Umbilical cord (tissue), 2 donors: ENCODE measurements at places on chromosomes 1 and 21.
A peak's percentile ranks its signal among the peaks of the same experiment; 100 is the strongest.

DNA sequence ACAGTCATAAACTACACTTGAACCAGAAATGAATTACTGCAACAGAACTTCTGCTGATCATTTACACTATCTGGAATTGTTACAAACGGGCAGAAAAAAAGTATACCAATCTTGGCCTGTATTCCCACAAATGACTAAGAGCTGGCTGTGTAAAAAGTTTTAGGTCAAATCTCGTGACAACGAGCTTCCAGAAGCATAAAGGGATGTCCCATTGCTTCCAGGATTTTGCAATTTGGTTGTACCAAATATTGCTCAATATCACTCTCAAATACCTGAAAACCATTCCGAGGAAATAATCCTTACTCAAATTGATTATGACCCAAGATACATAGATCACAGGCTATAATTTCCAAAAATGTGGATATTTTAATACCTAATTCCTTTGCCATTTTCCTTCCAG is 175.6 kb downstream of the TBX15 start:
- no peak for DNase-seq

DNA sequence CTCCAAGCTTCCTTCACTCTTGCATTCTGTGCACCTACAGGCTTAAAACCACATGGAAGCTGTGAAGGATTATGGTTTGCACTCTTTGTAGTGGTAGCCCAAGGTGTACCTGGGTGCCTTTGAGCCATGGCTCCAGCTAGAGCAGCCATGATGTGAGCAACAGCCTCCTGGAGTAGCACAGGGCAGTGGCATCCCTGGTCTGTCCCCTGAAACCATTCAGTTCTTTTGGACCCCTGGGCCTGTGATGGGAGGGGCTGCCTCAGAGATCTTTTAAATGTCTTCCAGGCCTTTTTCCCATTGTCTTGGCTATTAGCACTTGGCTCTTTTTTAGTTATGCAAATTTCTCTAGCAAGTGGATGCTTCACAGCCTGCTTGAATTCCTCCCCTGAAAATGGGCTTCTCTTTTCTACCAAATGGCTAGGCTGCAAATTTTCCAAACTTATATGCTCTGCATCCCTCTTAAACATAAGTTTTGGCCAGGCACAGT is 47.4 kb downstream of the CLCA4 start:
- no peak for DNase-seq

DNA sequence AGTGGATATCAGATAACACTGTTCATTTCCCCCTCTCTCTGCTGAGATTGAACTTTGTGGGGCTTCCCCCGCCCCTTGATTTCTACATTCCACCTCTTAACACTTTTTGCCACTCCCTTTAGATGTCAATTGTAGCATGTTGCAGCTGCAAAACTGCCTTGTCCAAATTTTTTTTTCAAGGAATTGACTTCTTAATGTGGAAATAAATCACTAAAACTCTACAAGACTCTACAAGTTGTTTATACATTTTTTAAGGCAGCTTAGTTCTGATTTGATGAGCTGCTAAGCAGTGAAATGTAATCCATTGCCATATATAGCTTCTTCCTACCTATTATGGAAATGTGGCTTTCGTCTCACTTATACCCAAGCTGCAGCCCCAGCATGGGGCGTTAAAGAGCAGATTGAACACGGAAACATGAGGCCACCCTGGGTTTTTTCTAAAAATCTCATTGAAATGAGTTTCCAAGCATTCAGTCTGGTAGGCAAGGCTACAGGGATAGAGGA is 132.2 kb downstream of the SYT2 start:
- DNase-seq, result peak; percentile 87

- DNase-seq, result no peak
These were observed 51.9 kb upstream of the LAX1 start for GRCh38 chr1:203713125-203713524.

- DNase-seq, result peak; percentile 69
These were observed 110.3 kb downstream of the PTPN14 start for GRCh38 chr1:214441119-214441518.

- peak; percentile 66 for DNase-seq
These were observed 27.6 kb downstream of the AGO4 start for GRCh38 chr1:35835398-35835797.

DNA sequence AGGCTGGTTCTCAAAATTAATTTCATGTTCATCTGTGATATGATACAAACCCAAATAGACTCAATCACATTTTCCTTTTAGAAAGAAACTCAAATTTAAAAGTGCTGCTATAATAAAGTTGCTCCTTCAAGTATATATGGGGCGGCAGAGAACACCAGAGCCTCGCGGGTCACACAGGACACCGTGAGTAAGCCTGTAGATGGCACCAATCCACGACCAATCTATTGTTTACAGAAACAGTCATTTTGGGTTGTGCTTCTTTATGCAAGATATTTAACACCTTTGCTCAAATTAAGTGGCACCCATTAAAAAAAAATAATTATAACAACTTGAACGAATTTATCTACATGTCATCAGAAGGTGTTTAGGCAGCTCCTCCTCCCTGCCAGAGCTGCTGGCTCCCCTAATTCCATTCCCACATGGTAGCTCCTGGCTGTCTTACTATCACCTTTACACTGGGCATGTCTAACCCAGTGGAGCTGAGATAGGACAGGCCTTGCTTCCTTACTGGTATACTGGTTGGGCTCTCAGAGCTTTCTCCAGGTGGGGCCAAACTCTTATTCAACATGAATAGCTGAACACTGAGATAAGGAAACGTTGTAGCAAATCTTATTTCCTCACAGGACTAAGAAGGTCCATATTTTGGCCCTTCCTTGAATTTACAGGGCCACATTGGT is 287.0 kb downstream of the SDCCAG8 start:
- DNase-seq, result no peak

- DNase-seq, result no peak
These were observed 14.9 kb downstream of the PLEKHA6 start for GRCh38 chr1:204344665-204345355.

GRCh38 chr1:9078752-9079500 is 9.5 kb upstream of the SLC2A5 start:
- peak; percentile 39 for DNase-seq

DNA sequence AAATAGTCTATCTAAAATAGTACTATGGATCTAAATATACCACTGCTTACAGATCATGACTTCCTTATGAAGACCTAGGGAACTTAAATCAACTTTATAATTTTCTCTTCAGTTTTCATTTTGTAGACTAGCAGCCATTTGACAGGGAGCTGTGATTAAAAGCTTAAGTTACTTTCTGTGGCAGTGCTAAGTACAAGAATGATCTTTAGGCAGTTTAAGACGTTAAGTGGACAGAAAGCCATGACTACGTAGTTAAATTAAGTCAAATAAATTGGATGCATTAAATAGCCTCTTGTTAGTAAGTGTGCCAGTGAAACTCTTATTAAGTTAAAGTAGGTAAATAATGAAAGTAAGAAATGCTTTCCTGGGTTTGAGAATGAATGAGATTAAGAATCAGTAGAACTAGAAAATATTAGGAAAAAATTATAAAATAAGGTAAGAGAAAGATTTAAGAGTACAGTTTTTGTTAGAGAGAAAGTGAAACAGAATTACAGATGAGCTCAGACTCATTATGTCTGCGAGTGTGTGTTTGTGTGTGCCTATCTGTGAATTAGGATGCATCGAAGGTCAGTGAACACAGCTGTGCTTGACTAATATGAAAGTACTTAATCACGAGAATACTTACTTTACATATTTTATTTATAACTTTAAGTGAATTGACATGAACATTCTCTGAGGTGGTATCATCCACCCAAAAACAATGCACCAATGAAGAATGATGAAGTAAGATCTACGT is 336.9 kb downstream of the KCNT2 start:
- no peak for DNase-seq

DNA sequence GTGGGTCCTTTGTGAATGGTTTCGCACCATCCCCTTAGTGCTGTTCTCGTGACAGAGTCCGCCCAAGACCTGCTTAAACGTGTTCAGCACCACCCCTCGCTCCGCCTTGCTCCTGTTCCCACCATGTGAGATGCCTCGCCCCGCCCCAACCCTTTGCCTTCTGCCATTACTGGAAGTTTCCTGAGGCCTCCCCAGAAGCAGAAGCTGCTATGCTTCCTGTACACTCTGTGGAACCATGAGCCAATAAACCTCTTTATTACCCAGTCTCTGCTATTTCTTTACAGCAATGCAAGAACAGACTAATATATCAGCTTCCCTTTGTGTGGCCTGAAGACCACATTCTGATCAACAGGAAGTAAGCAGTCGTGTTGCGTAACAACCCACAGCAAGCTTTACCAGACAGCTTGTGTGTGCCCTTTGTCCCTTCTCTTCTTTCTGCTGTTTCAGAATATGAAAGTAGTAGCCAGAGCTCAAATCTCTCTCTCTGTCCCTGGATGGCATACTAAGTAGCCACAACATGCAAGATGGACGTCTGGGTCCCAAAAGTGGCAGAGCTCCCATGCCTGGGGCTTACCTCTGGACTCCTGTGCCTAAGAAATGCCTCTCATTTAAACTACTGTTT is 14.1 kb downstream of the HENMT1 start:
- DNase-seq, result peak; percentile 51

DNA sequence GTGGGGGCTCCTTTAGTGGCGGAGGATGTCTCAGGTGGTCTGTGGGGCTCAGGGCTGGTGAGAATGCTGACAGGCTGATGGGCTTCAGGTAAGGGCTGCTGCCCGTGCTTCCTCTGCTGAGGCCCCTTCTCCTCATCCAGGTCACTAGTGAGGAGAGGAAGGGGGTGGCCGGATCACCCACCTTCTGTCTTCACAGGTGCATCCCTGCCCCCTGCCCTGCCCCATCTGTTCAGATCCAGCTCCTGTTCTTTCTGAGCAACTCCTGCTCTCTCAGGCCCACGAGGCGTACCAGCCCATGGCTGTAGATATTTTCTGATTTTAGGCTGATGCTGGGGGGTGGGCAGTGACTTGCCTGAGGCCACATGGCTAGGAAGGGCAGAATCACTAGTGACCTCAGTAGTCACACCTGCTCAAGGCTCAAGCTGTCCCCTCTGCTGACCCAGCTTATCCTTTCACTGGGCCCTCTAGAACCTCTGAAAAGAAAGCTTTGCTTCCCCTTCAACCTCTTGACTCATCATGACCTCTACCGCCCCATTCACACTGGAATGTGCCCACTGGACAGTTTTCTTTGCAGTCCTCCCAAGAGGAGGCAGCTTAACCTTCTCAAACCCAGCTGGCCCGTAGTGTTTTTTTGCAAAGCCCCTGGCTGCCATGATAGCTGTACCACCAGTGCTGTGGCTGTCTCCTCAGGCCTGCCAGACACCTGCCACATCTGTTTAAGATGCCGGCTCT is 14.8 kb downstream of the DCST2 start:
- DNase-seq, result no peak

GRCh38 chr1:248853663-248854375 is 5.1 kb downstream of the ZNF692 start:
- no peak for DNase-seq

GRCh38 chr21:44021064-44021463 is 9.0 kb downstream of the TRAPPC10 start:
- no peak for DNase-seq

- DNase-seq, result no peak
These were observed 41.5 kb downstream of the DTL start for GRCh38 chr1:212077028-212077427.

DNA sequence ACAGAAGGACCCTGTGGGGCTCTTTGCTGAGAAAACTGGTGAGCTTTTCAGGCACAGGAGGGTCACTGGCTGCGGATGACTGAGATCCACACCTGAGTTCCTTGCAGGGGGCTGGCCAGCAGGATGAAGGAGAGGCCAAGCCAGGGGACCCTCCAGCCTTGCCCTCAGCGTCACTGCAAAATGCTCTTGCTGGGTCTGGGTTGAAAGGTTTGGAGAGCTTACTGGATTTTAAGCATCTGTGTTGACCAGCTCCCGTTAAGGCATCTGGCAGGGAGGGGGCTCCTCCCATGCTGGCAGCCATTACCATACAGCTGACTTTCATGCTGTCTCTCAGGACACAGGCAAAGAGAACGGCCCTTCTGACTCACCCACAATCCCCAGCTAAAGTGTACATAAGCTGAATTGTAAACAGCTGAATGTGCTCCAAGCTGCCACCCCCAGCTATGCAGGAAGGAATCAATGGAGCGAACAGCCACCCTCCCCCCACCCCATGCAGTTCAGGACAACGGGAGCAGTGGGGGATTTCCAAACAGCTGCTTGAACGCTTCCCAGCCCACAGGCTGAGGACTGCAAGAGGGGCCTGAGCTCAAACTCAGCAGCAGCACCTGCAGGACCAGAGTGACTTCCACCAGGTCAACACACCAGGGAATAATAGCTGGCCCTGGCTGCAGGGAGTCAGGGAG is 21.3 kb upstream of the A3GALT2 start:
- peak; percentile 94 for DNase-seq

GRCh38 chr1:164930241-164930640 is 371.3 kb downstream of the PBX1 start:
- DNase-seq, result no peak

DNA sequence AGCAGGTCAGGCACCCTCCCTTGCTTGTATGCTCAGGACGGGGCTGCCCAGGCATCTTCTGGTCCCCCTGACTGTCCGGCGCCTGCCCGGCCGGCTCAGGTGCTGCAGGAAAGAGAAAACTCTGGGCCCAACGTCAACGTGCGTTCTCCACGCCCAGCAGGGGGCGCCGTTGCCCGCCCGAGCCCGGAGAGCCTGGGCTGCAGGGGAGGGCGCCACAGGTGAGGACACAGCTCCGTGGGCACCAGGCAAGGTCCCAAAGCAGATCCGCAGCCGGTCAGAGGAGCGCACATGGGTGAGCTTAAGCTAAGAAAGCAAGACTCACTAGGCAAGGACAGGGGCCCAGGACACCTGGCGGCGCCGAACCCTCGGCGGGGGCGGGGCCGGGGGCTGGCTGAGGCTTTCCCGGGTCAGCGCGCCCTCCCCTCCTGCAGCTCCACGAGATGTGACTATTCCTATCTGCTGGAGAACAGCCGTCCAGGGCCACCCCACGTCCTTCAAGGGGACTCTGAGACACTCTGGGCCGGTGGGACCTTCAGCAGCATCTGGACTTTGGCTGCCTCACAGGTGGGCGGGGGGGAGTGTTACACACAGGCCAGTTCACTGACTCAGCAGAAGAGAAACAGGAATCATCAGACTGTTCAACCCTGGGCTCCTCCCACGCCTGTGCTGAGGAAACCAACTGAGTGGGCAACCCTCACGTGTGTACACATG is 29.3 kb downstream of the KRTAP10-1 start:
- peak; percentile 15 for DNase-seq

DNA sequence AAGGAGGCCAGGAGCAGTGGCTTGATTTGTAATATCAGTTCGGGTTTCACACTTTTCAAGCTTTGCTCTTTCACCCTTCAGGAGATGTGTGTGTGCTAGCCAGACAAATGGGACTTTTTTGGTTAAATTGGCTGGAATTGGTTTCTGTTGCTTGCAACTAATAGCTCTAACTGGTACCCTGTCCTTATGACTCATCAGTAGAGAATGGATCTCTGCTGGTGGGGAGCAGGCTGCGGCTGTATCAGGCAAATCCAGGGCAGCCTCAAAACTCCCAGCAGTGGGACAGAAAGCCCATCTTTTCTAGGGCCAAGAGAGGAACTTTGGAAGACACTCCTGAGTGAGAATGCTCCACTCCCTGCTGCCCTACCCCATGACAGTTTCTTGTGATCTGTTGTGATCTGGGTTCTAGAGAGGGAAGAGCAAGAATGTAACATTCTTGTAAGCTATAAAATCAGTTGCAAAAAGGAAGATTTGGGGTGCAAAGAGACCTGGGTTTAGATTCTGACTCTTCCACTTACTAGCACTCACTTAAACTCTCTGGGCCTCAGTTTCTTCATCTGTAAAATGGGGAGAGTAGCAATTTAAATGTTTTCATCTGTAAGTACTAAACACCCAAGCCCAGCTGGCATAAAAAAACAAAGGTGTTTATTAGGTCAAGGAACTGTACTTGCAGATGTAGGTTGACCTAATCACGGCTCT is 257.0 kb upstream of the TMEM51 start:
- no peak for DNase-seq
